ENCODE measurements at places on chromosomes 13 and 19. TPM values are rescaled to one million over a fixed set of nuclear protein-coding genes. Genes with fewer than 3 reads are reported as not detected.

THAP8 gene
- total RNA-seq: 0.94 TPM

CDX2 gene
- not detected for total RNA-seq

FAM124A gene
- total RNA-seq: under 0.01 TPM

WDR87 gene
- total RNA-seq: not detected

GPR4 gene
- under 0.01 TPM for total RNA-seq

PTPRH gene
- 4.1 TPM for total RNA-seq

C19orf85 gene
- total RNA-seq: not detected

ZNF112 gene
- 9.4 TPM for total RNA-seq

FFAR2 gene
- not detected for total RNA-seq

LILRB2 gene
- not detected for total RNA-seq

CGB3 gene
- not detected for total RNA-seq

SLC5A5 gene
- total RNA-seq: not detected

C2CD4C gene
- total RNA-seq: under 0.01 TPM

DENND1C gene
- not detected for total RNA-seq

CERS1 gene
- total RNA-seq: 5.0 TPM

PRSS57 gene
- not detected for total RNA-seq

DNAAF3 gene
- total RNA-seq: 0.26 TPM

C13orf42 gene
- total RNA-seq: not detected

SIGLEC10 gene
- total RNA-seq: not detected

PCDH17 gene
- 0.16 TPM for total RNA-seq

LIM2 gene
- not detected for total RNA-seq

ATP8B3 gene
- total RNA-seq: 0.95 TPM

OVOL3 gene
- not detected for total RNA-seq

ZNF709 gene
- 3.2 TPM for total RNA-seq

C19orf81 gene
- not detected for total RNA-seq

ZNF763 gene
- 2.5 TPM for total RNA-seq

CNFN gene
- total RNA-seq: not detected

CAPNS1 gene
- total RNA-seq: 549 TPM

LRRC4B gene
- total RNA-seq: under 0.01 TPM

ZNF616 gene
- total RNA-seq: 9.0 TPM

B3GNT3 gene
- not detected for total RNA-seq

TBC1D4 gene
- 12.5 TPM for total RNA-seq

EDNRB gene
- 62.6 TPM for total RNA-seq

ZNF256 gene
- 6.3 TPM for total RNA-seq

GIPC1 gene
- 90.6 TPM for total RNA-seq

CGB2 gene
- not detected for total RNA-seq

PDX1 gene
- not detected for total RNA-seq

VSTM1 gene
- not detected for total RNA-seq

CASP14 gene
- not detected for total RNA-seq

ETV2 gene
- total RNA-seq: 0.17 TPM

SIGLECL1 gene
- not detected for total RNA-seq

CCL25 gene
- total RNA-seq: 0.16 TPM

LHB gene
- not detected for total RNA-seq

PSG11 gene
- total RNA-seq: not detected

LENG1 gene
- 6.1 TPM for total RNA-seq

CFAP97D2 gene
- not detected for total RNA-seq

LGALS14 gene
- not detected for total RNA-seq

TEX26 gene
- not detected for total RNA-seq

AMH gene
- 0.16 TPM for total RNA-seq

Data from bronchial smooth muscle cell (primary cell).